ENCODE measurements at places on chromosomes 6 and 20. TPM values are rescaled to one million over a fixed set of nuclear protein-coding genes. Genes with fewer than 3 reads are reported as not detected.

DNA sequence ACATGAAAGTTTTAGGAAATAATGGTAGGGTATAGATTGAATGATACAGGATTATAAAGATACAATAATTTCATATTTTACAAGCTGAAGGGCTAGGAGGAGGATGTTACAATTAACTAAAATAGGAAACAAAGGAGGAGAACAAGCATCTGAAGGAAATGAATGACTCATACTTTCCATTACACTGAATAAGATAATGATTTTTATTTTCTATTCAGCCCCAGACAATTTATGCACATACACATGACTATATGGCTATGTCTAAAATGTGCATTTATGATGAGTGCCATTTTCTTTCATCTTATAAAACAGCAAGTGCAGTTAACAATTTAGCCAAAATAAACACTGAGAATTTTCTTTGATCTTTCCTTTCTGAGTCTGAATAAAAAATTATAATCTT lies 994.6 kb upstream of the ADGRB3 start:
- H3K27me3 ChIP-seq, result no peaks in the 10 kb centered on the region
- H3K36me3 ChIP-seq, result no peaks in the 10 kb centered on the region
- no peak for DNase-seq
- H3K27ac ChIP-seq, result no peak overlapping the region

- DNase-seq, result no peak
- no peaks in the 10 kb centered on the region for H3K27me3 ChIP-seq
- no peaks in the 10 kb centered on the region for H3K36me3 ChIP-seq
- no peak overlapping the region for H3K27ac ChIP-seq
These were observed 19.1 kb downstream of the SYNJ2 start for GRCh38 chr6:158000530-158001307.

Gene SULF2
- polyA plus RNA-seq, result 85.1 TPM

Gene TPBG
- polyA plus RNA-seq, result 5.8 TPM

DNA sequence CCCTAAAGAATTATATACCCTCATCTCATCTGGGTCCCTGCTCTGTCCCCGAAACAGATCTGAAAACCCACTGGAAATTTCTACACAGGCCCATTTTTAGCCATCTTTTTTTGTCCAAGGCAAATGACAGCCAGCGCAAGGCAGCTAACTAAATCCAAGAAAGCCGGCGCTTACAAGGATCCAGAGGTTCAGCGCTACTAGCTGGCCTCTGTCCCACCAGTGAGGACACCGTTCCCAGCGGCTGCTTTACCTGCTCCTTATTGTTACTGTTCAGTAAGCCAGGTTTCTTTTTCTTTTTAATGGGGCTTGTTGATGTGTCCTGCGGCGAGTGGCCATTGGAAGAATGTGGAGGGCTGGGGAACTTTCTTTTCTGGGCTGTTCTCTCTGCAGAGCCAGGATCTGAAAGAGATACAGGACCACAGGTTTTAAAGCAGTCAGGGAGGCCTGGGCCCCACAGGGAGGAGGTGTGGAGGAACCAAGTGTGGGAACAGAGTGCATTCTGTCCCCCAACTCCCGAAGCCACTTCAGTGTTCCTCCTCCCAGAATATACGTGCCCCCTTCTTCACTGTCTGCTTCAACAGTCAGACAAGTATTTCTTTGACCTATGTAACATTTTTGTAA lies 46.6 kb downstream of the ZMYND8 start:
- no peak overlapping the region for H3K27ac ChIP-seq
- no peak overlapping the region for H3K4me3 ChIP-seq
- H3K4me1 ChIP-seq, result peaks cover 13% of the 10 kb centered on the region
- H3K36me3 ChIP-seq, result peaks cover 17% of the 10 kb centered on the region
- no peaks in the 10 kb centered on the region for H3K27me3 ChIP-seq
- DNase-seq, result no peak

GRCh38 chr6:4271761-4272470 lies 136.5 kb upstream of the ECI2 start:
- H3K36me3 ChIP-seq, result no peaks in the 10 kb centered on the region
- no peak for DNase-seq
- H3K27me3 ChIP-seq, result no peaks in the 10 kb centered on the region

DNA sequence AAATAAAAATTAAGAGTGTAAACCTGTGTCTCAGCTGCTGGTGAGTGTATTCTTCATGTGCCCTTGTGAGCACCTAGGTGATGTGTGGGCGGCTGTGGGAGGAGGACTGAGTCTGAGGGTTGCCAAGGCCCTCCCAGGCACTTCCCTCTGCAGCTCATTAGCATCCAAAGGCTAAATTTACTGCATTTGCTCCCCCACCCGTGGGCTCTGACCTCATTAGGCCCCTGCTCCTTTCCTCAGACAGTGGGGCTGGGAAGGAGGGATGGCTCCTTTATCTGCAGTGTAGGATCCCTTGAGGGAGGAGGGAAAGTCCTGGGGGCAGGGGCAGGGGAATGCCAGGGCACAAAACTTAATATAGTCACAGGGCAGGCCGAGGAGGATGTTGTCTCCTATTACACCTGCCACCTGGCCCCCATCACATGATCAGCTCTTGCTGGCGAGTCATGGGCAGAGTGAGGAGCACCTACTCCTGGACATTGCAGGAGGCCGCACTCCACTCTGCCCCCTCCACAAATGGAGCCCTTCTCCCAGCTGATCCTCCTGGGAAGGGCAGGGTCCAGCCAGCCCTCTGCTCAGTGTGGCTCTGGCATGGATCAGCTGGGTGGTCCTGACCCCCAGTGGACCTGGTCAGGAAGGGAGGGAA lies 133.2 kb downstream of the MRPL14 start:
- no peak overlapping the region for H3K4me3 ChIP-seq
- H3K27ac ChIP-seq, result peak overlapping the region; percentile 72
- H3K36me3 ChIP-seq, result no peaks in the 10 kb centered on the region

Gene PSORS1C2
- polyA plus RNA-seq, result not detected

- H3K4me1 ChIP-seq, result no peaks in the 10 kb centered on the region
- H3K27me3 ChIP-seq, result no peaks in the 10 kb centered on the region
- H3K36me3 ChIP-seq, result peaks cover 8% of the 10 kb centered on the region
- H3K27ac ChIP-seq, result no peak overlapping the region
- DNase-seq, result no peak
- no peak overlapping the region for H3K4me3 ChIP-seq
These were observed 195.6 kb downstream of the PKHD1 start for GRCh38 chr6:51891784-51892183.

DNA sequence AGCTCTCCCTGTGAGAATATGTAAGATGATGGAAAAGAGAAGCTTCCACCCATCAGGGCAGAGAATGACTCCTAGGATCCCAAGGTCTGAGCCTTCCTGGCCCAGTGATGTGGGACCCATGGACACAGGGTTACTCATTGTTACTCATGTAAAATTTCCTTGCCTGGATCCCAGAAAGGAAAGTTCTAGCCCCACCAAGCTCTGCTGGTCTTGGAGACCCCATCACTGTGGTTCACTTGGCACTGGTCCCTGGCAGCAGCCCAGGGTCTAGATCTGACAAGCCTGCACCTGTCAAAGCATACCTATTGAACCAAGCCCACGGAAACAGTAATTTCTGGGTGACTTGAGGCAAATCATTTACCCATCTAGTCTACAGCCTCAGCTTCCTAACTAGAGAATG lies 22.1 kb downstream of the MDGA1 start:
- no peak overlapping the region for H3K27ac ChIP-seq
- H3K4me3 ChIP-seq, result no peak overlapping the region
- H3K36me3 ChIP-seq, result no peaks in the 10 kb centered on the region
- no peaks in the 10 kb centered on the region for H3K4me1 ChIP-seq
- no peaks in the 10 kb centered on the region for H3K27me3 ChIP-seq

GRCh38 chr20:62132421-62132820 lies 10.1 kb downstream of the LSM14B start:
- peaks cover 55% of the 10 kb centered on the region for H3K36me3 ChIP-seq
- H3K27ac ChIP-seq, result no peak overlapping the region
- no peak overlapping the region for H3K4me3 ChIP-seq
- H3K27me3 ChIP-seq, result no peaks in the 10 kb centered on the region
- no peak for DNase-seq

Gene BHLHE23
- polyA plus RNA-seq, result not detected

Gene TNNC2
- polyA plus RNA-seq, result 1.9 TPM

Gene ATP9A
- polyA plus RNA-seq, result 7.1 TPM

- no peak overlapping the region for H3K27ac ChIP-seq
- DNase-seq, result no peak
- no peaks in the 10 kb centered on the region for H3K4me1 ChIP-seq
- H3K27me3 ChIP-seq, result no peaks in the 10 kb centered on the region
- H3K4me3 ChIP-seq, result no peak overlapping the region
- H3K36me3 ChIP-seq, result no peaks in the 10 kb centered on the region
These were observed 440.1 kb downstream of the PREX1 start for GRCh38 chr20:48387675-48388074.

DNA sequence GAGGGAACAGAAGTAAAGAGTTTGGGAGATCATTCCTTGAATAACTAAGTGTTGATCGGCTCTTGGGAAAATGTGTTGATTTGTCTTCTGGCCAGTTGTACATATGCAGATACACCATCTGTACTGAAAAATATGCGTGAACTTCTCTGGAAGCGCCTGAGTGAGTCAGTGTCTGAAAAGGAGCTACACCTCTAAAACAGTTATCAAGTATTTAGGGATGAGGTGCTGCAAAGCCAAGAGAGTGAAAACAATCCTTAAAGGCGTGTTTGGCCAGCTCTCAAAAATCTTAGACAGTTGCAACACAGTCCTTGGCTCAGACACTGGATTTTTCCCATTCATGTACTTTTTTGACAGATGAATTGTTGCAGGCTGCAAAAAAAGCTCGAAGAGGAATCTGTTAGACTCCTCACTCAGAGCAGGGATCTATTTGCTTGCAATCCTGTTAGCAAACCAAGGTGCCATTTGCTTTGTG lies 61.3 kb downstream of the BMP6 start:
- no peak overlapping the region for H3K4me3 ChIP-seq
- H3K27me3 ChIP-seq, result no peaks in the 10 kb centered on the region
- peaks cover 3% of the 10 kb centered on the region for H3K4me1 ChIP-seq
- DNase-seq, result no peak

Gene GSTA1
- 725 TPM for polyA plus RNA-seq

Gene FGD2
- 0.97 TPM for polyA plus RNA-seq

DNA sequence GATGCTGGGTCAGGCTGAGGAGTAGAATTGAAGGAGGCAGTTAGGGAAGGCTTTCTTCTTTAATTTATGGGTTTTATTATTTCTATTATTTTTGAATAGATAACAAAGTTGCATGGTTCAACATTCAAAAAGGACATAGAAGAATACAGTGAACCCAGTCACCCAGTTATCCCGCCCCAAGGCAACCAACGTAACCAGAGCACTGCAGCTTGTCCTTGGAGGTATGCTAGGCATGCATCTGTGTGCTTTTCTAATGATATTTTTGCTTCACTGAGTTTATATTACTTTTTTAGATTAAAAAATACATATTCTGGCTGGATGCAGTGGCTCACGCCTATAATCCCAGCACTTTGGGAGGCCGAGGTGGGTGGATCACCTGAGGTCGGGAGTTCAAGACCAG lies 47.4 kb upstream of the DSN1 start:
- H3K27me3 ChIP-seq, result no peaks in the 10 kb centered on the region
- no peaks in the 10 kb centered on the region for H3K36me3 ChIP-seq
- H3K4me3 ChIP-seq, result no peak overlapping the region
- no peak overlapping the region for H3K27ac ChIP-seq
- H3K4me1 ChIP-seq, result peaks cover 5% of the 10 kb centered on the region

DNA sequence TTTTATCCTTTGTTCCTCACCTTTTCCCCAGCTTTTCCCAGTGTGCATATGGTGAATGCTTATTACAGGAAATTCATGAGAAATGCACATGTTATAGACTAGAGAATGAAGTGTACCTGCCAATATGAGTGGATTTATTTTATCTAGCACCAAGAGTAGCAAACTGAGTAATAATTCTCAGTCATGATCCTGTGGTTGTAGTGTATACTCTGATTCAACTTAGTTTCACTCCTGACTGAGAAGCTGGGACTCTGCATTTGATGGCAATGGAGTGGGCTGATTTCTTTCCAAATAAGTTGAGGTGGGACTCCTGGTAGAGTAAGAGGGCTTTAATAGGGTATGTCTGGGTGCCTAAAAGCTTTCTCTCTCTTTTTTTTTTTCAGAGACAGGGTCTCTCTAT lies 4.0 kb downstream of the ABT1 start:
- H3K36me3 ChIP-seq, result peaks cover 6% of the 10 kb centered on the region
- H3K4me3 ChIP-seq, result no peak overlapping the region
- no peak for DNase-seq
- no peaks in the 10 kb centered on the region for H3K27me3 ChIP-seq

GRCh38 chr6:3751077-3751729 lies at the start of gene PXDC1:
TSS of gene PXDC1 (minus strand) at chr6:3751713. CDS start at chr6:3751531, 182 bp downstream.
- peak within 1 kb of the TSS; percentile 59 for H3K4me3 ChIP-seq
- H3K27ac ChIP-seq, result peak within 1 kb of the TSS; percentile 95
- DNase-seq, result no peak
- H3K27me3 ChIP-seq, result no peaks in the 10 kb centered on the region

- H3K4me1 ChIP-seq, result no peaks in the 10 kb centered on the region
- H3K27me3 ChIP-seq, result no peaks in the 10 kb centered on the region
- DNase-seq, result no peak
- H3K4me3 ChIP-seq, result no peak overlapping the region
These were observed 48.5 kb downstream of the STK4 start for GRCh38 chr20:45014671-45015415.

Gene GRM4
- polyA plus RNA-seq, result not detected

DNA sequence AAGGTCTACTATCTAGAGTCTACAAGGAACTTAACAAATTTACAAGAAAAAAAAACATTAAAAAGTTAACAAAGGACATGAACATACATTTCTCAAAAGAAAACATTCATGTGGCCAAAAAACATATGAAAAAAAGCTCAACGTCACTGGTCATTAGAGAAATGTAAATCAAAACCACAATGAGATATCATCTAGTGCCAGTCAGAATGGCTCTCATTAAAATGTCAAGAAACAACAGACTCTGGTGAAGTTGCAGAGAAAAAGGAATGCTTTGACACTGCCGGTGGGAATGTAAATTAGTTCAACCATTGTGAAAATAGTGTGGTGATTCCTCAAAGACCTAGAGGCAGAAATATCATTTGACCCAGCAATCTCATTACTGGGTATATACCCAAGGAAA lies 48.3 kb downstream of the OGFRL1 start:
- no peaks in the 10 kb centered on the region for H3K36me3 ChIP-seq
- peaks cover 2% of the 10 kb centered on the region for H3K4me1 ChIP-seq
- no peak for DNase-seq
- H3K27me3 ChIP-seq, result no peaks in the 10 kb centered on the region

GRCh38 chr6:13216236-13217014 lies 111.9 kb downstream of the TBC1D7 start:
- no peaks in the 10 kb centered on the region for H3K36me3 ChIP-seq
- no peaks in the 10 kb centered on the region for H3K27me3 ChIP-seq
- H3K4me1 ChIP-seq, result no peaks in the 10 kb centered on the region
- no peak overlapping the region for H3K4me3 ChIP-seq

DNA sequence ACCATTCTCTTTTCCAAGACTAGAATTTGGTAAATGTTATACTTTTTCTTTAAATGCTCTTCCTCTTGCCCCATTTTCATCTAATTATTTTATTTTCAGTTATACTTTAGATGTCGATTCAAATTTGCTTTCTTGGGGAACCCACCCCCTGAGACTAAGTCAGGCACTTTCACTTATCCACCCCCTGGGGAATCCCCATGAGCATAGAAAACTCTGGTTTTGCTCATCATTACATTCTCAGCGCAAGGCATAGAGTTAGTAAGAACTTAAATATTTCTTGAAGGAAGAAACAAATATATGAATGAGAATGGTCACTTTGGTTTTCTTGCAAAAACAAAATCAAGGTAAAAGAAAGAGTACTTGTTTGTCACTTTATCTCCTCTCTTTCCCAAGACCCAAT lies 25.1 kb upstream of the HSF2 start:
- no peak for DNase-seq
- no peak overlapping the region for H3K27ac ChIP-seq
- no peaks in the 10 kb centered on the region for H3K36me3 ChIP-seq
- H3K4me3 ChIP-seq, result no peak overlapping the region
- H3K27me3 ChIP-seq, result no peaks in the 10 kb centered on the region
